Tibial nerve (tissue), 4 donors: ENCODE measurements at places on chromosomes 6 and 20.
A peak's percentile ranks its signal among the peaks of the same experiment; 100 is the strongest.

- no peak for DNase-seq
These were observed 18.1 kb upstream of the ZSCAN9 start for GRCh38 chr6:28206928-28207509.

GRCh38 chr6:142323377-142323776 lies 21.6 kb downstream of the ADGRG6 start:
- DNase-seq, result no peak

DNA sequence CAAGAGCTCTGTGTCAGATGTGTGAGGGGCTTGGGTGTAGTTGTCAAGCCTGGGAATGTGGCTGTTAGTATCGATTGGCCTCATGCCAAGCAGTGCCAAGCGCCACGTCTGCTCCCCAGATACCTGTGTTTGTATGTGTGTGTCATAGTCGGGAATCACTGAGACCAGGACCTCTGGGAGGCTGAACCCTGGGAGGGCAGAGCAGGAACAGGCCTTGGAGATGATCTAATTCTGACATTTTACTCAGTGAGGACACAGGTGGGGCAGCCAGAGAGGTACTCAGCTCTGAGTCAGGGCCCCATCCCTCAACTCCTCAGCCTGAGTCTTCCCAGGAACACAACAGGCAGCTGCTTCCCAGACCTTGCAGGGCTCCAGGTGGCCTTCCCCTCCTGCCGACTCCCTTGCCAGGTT lies 51.2 kb upstream of the FANCE start:
- no peak for DNase-seq

DNA sequence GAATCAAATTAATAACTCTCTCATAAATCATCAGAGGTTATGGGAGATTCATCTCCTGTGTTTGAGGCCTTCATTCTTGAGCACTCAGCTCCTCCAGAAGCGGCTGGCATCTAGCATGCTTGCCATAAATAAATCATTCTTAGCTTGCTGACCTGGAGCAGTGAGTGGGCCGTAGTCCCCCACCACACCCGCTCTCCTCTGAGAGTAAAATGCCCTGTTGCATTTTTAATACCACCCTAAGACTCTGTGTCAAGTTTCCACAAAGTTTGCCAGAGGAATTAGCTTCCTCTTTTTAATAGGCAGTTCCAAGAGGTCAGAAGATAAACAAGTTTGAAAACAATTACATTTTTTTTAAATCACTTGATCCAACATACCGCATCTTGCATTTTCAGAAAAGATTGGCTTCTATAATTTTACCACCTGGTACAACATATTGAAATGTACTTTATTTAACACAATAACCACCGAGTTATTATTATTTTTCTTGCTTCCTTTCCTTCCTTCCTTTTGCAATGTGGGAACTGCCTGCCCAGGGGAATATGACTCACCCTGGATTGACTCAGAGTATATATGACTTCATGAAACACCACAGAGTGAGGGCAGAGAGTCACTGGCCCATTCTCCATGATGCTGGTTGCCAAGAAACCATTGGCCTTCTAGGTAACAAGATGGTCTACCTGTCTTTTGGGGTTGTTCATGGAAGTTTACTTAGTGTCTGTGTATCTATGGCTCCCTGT lies 29.4 kb upstream of the CLIC5 start:
- peak; percentile 26 for DNase-seq

DNA sequence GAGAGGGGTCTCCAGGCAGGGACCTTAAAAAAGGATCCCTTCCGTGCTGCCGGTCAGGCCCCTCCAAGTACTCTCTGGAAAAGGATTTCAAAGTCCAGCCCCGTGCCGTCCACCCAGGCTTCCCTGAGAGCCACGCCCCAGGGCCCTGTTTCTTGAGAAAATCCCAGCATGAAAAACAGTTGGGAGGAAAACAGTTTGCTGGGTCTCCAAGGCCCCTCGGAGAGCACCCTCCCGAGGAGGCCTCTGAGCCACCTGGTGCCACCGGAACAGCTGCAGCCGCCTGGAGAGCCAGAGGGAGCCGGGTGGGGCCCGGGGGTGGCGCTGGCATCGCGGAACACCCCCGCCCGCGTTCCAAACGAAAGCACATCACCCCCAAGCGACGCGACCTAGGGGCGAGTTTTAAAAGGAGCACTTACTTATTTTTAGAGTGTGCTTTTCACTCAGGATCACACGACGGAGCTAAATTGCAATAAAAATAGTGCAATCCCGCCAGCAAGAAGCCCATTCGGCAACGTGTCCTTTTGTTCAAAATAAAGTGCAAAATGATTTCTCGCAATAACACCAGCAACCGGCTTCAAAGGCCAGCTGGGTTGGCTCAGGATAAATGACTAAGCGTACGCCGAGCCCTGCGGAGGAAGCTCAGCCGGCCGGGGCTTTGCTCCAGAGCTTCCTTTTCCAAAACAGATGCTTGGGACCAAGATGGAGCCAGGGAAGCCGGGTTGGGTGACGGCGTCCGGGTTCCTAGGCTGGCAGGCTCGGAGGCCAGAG lies 64.2 kb downstream of the YTHDF1 start:
- DNase-seq, result no peak

DNA sequence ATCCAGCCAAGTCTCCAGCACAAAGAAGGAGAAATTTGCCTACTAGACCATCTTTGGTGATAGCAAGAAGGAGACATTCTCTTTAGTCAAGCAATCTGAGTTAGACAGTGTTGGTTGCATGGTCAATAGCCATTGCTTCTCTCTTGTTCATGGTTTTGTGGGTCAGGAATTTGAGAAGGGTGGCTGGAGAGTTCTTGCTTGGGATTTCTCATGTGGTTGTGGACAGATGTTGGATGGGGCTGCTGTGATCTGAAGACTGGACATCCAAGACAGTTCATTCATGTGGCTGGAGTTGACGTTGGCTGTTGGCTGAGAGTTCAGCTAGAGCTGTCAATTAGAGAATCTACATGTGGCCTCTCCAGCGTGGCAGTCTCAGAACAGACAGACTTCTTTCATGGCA lies 322.3 kb upstream of the PRDM1 start:
- no peak for DNase-seq

- no peak for DNase-seq
These were observed 331.5 kb upstream of the NOX3 start for GRCh38 chr6:155787168-155787567.

- DNase-seq, result no peak
These were observed 42.0 kb upstream of the LYRM2 start for GRCh38 chr6:89680551-89680950.

DNA sequence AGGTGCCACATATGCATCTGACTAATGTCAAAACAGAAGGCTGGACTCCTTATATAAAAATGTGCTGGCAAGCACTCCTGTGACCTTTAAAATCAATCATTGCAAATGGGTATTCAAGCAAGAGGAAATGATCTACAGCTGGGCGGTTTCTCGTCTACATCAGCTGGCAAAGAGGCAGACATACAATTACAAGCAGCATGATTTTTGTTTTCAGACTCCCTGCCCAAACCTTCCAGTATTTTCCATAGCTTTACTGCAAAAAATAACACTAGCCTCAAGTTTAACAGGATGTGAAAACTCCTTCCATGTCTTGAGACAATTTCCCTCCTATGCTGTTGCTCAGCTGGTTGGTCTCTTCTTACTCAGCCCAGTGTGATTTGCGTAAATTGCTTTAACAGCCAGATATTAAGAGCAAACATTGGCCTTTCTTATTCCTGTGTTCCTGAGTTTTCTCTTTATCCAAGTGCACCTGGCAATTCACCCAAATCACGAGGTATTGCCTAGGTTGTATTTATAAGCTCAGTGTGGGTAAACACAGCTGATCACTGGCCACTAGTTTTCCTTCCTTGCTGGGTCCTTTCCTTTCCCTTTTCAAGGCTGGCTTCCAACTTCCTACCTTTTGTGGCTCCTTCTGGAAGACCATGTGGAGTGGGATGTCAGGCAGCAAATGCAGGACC lies 130.4 kb downstream of the MOXD1 start:
- no peak for DNase-seq

- DNase-seq, result peak; percentile 90
These were observed 4.5 kb upstream of the TNXB start for GRCh38 chr6:32113386-32114352.

DNA sequence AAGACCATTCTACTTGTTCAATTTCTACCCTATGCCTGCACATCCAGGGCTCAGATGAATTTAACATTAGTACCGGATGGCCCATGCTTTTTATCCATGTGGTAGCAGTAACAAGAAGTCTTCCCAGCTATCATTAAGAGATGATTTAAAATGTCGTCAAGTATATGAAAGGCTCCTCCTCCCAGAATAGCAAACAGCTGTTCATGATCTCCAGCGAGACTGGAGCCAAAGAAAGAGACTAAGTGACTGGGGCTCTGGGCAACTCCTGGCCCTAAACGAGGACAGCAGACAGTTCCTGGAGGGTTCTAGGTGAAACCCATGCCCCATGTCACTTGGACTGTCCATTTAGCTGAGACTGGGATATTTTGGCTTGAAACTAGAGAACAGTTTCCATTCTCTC lies 160.8 kb downstream of the CDC5L start:
- no peak for DNase-seq

DNA sequence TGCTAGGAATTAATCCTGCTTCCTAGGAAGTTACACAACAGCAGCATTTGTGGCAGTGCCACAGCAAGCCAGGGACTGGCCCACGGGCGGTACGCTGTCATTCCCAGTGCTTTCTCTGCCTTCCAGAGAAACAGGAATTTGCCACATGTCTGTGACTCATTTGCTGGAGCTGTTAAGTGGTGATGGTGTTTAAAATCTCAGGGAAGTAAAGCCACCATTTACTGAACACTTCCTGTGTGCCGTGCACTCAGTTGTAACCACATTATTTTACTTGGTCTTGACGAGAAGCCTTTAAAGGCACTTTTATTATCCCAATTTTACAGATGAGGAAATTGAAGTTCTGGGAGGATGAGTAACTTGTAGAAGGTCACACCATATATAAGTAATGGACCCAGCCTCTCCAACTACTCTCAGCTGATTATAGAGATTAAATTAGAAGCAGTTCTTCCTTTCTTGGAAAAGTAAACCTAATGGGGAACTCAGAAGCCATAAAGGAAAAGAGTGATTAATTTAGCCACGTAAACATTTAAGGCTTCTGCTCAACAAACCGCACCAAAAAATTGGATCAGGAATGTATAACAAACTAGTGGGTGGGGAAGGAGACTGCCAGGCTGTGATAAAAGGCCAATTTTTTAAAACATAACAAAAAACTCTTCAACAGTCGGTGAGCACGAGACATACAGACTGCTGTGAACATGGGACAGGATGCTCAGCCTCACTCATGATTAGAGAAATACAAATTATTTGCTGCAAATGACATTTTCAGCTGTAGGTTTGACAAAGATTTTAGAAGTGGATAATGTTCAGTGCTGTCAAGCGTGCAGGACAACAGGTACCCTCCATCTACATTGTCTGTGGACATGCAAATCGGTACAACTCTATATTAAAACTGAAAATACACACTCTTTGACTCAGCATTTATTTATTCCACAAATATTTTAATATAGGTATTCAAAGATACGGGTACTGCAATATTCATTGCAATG lies 311.2 kb downstream of the NRN1 start:
- no peak for DNase-seq

GRCh38 chr6:11163932-11164331 lies 52.4 kb upstream of the ERVFRD-1 start:
- DNase-seq, result no peak

DNA sequence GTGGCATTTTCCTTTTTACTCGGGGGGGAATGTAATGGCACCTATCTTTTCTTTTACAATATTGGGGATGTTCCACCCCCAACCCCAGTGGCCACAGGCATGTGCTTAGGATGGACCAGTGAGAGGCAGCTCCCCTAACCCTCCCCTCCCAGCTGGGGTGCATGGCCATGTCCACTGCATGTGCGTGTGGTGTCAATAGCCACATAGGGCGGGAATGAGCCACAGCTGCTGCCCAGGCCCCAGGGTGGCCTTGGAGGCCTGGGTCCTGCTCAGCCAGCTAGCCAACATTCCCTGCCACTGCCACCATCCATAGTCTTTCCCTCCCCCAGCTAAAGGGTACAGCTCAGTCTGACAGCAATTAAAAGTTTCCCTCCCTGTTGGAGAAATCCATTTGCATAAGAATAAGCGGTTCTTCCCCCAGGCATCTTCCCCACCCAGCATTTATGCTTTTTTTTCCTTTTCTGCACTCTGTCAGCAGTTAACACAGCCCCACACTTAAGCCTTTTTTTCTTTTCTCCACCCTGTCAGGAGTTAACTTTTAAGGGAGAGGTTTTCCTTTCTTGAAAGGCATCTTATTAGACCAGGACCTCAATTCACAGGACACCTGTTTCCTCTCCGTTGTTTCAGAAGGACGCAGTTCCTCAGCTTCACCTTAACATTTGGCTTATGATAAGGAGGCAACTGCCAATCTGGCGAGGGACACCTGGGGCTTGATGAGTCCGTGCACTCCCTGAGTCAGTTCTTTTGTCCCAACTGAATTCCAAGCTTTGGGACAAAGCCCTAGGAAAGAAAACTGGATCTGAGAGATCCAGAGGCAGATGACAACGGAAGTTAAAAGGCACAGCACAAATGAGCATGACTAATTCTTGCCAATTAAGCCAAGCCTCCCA lies 121.4 kb downstream of the TPBG start:
- DNase-seq, result no peak

- DNase-seq, result no peak
These were observed 1.1 kb upstream of the ZNF343 start for GRCh38 chr20:2509794-2510193.

DNA sequence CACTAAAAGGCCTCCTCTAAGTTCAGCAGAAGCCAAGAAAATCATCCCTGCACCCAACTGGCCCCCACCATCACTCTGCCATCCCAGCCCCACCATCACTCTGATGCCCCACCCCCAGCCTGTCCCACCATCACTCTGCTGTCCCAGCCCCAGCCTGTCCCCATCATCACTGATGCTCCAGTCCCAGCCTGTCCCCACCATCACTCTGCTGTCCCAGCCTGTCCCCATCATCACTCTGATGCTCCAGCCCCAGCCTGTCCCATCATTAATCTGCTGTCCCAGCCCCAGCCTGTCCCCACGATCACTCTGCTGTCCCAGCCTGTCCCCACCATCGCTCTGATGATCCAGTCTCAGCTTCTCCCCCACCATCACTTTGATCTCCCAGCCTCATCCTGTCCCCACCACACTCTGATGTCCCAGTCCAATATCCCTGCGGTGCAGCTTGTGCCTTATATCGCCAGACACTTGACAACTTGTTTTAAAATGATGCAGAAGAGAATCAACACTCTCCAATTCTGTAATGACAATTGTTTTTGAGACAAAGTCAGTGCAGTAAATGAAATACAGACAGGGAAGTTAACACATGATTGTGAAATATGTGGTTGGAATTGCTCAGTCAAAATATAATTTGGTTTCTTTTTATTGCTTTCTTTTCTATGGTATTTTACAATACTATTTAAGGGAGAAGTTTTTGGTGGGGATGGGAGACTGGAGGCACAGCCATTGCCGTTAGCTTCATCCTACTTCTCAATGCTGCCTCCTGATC lies 100.8 kb downstream of the TNFAIP3 start:
- DNase-seq, result no peak

GRCh38 chr6:45424451-45424861 lies 46.7 kb upstream of the SUPT3H start:
- no peak for DNase-seq

GRCh38 chr6:137775227-137775626 lies 91.8 kb upstream of the TNFAIP3 start:
- DNase-seq, result no peak

- DNase-seq, result no peak
These were observed 616.3 kb upstream of the FLRT3 start for GRCh38 chr20:14953736-14954135.
